CMK (cell line): ENCODE measurements at places on chromosomes 12 and 14.

DNA sequence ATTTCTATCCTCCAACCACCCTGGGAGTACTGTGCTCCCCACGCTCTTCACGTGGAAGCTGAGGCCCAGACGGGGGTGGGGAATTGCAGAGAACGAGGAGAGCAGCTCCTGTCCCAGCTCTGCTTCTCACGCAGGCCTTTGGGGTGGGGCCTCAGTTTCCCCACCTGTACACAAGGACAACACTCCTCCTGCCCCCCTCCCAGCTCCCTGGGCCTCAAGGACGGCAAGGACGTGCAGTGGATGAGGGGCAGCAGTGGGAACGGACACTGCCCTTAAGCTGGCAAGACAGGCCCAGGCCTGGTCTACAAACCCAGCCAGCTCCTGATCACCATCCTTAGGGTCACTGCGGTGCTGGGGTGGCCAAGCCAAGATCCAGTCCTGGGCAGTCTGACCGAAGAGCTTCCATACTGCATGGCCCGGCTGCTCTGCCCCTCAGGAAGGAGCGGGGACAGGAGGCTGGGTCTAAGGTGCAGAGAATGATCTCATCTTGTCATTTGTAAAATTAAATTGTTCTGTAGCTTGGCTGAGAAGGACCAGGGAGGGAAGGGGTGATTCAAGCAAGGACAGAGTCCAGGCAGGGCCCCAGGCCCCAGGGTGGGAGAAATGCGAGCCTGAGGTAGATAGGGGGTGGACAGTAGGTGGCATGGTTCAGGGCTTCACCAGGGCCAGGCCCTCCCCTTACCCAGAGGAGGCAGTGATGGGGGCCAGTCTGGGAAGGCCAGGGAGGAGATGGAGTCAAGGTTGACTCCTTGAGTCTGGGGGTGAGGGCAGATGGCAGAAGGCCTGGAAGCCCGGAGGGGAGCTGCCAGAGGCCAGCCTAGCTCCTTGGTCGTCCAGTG lies 1.3 kb upstream of the CLBA1 start:
- no peak for DNase-seq

DNA sequence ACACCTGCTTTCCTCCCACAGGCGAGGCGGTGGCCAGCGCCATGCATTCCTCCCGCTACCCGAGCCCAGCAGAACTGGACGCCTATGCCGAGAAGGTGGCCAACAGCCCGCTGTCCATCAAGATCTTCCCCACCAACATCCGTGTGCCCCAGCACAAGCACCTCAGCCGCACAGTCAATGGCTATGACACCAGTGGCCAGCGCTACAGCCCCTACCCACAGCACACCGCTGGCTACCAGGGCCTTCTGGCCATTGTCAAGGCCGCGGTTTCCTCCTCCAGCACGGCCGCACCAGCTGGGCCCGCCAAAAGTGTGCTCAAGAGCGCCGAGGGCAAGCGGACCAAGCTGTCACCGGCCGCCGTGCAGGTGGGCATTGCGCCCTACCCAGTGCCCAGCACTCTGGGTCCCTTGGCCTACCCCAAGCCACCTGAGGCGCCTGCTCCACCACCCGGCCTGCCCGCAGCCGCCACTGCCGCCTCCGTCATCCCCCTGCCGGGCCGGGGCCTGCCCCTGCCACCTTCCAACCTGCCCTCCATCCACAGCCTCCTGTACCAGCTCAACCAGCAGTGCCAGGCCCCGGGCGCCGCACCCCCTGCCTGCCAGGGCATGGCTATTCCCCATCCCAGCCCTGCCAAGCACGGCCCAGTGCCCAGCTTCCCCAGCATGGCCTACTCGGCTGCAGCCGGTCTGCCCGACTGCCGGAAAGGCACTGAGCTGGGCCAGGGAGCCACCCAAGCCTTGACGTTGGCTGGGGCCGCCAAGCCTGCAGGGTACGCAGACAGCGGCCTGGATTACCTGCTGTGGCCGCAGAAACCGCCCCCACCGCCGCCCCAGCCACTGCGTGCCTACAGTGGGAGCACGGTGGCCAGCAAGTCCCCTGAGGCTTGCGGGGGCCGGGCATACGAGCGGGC lies 54.6 kb downstream of the FAM222A start:
- no peak for DNase-seq

DNA sequence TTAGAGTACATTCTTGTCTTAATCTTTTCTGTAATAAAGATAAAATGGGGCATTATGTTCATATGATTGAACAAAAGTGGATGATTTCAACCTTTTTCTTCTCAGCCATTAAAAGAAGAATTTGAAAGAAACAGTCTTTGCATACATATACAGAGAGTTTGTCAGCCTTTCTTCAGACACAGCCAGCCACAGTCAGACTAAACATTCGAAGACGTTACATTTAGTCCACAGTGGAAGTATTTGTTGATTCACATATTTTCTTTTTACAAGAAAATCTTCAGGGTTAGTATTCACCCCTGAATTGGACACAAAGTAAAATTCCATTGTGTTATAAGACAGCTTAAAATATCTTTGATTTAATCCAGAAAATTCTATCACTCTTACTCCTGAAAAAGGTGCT lies 36.2 kb downstream of the ETV6 start:
- DNase-seq = no peak

- DNase-seq = no peak
Measured at GRCh38 chr12:71125515-71125914, 32.3 kb downstream of the TSPAN8 start.

GRCh38 chr12:97380440-97380839 lies 82.2 kb upstream of the RMST start:
- no peak for DNase-seq

DNA sequence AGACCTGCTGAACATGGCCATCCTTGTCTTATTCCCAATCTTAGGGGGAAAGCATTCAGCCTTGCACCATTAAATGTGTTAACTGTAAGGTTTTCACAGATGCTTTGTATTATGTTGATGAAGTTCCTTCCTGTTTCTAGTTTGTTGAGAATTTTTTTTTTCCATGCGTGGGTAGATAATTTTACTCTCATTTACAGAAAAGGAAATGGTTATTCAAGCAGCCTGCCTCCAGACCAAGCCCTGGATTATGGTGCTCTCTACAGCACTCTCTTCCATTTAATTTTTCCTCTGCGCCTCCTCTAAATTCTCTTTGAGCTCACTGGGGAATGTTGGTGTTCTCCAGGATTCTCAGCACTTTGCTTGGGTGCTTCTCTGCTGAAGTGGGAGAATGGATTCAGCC lies 179.3 kb upstream of the PZP start:
- no peak for DNase-seq

DNA sequence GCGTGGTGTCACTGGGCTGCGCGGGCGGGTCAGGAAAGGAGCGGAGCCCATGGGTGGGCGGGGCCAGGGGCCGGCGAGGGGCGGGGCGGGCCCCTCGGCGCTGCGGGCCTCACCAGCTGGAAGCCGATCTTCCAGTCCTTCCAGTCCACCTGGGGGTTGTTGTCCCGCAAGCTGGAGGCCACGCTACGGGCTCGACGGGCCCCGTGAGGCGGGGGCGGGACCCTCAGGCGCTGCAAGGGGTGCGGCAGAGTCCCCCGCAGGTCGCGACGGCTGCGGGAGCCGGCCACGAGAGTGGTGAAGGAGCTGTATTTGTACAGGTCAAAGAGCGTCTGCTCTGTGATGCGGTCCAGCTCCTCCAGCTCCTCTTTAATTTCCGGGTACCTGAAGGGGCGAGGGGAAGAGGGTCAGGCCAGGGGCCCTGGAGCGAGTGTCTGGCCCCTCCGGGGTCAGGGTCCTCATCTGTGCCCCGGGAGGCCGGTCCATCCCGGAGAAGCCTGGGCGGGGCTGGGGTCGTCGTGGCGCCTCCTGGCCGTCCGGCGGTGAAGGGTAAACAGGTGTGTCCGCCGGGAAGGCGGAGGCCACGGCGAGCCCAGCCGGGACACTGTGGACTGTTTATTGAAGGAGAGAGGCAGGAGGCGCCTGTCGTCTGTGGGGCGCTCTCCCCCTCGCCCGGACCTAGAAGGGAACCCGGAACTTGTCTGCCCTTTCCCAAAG lies 11.9 kb downstream of the SCNN1A start:
- DNase-seq = no peak

GRCh38 chr12:46492471-46493085 lies 120.0 kb upstream of the SLC38A2 start:
- no peak for DNase-seq

- no peak for DNase-seq
Measured at GRCh38 chr14:51094282-51094821, 553 bp downstream of the TRIM9 start.

DNA sequence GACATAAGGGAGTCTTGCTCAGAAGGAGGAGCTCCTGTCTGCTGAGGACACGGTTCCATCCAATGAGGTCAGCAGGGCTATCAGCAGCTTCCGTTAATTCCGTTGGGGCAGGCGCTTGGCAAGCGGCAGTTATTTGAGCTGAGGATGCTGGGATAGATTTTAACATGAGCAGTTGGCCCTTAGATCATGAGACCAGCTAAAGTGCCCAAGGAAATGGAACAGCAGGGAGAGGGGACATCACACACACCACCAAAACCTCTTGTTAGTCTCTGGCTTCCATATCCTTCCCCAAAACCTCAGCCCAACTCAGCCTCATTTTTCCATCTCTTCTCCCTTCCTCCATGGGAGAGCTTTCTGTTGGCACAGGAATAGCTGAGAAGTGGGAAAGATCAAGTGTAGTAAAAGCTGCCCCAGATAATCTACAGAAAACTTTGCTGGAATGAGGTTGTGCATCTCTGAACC lies 138.7 kb upstream of the PZP start:
- DNase-seq = no peak

DNA sequence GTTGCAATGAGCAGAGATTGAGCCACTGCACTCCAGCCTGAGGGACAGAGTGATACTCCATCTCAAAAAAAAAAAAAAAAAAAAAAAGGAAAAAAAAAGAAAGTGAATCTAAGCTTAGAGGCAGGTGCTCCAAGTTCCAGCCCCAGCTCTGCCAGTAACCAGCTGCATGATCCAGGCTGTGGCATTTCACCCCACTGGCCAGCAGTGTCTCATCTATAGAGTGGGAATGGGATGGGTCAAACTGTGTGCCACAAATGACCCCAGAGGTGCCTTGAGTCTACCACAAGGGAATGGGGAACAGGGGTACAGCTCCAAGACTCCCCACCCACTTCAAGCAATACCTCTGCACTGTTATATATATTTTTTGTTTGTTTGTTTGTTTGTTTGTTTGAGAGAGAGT lies 5.0 kb downstream of the PLEKHD1 start:
- DNase-seq = no peak

- DNase-seq = no peak
Measured at GRCh38 chr12:32395026-32395425, 4.3 kb upstream of the FGD4 start.

- DNase-seq = no peak
Measured at GRCh38 chr14:50501642-50502041, 30.7 kb downstream of the MAP4K5 start.

- DNase-seq = no peak
Measured at GRCh38 chr12:79162147-79162772, 297.7 kb downstream of the SYT1 start.

- DNase-seq = no peak
Measured at GRCh38 chr12:67241482-67241881, 27.7 kb upstream of the CAND1 start.

DNA sequence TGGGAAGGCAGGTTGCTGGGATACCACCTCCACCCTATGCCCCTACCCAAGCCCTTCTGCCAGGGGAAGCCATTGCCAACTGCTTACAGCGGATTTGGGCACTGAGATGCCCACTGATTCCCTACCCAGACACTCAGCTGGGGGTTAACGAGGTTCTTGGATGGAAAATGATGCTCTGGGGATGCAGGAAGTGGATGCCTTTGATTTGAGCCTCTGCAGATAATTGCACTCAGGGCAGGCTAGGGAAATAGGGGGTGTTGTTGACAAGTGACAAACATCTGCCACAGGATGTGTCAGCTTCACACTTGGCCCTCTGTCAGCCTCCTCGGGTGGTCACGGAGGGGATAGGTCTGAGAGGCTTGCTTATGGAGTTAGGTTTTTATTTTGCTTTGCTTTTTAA lies 57.4 kb downstream of the RPH3A start:
- DNase-seq = no peak

DNA sequence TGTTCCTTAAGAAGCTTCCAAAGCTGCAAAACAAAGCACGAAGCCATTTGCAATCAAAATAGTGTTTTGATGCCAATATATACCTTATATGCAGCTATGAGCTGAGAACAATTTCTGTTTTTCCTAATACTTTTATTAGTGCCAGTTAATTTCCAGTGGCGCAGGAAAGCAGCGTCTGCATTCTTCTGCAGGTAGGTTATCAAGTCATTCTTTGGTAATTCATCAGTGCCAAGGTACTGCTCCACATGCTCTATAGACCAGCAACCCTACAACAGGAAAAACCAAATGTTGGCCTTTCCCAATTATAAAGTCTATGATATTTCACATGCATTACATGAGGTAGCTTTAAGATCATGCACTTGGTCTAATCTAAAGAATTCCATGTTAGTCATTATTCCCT lies 87.6 kb upstream of the STRN3 start:
- no peak for DNase-seq

DNA sequence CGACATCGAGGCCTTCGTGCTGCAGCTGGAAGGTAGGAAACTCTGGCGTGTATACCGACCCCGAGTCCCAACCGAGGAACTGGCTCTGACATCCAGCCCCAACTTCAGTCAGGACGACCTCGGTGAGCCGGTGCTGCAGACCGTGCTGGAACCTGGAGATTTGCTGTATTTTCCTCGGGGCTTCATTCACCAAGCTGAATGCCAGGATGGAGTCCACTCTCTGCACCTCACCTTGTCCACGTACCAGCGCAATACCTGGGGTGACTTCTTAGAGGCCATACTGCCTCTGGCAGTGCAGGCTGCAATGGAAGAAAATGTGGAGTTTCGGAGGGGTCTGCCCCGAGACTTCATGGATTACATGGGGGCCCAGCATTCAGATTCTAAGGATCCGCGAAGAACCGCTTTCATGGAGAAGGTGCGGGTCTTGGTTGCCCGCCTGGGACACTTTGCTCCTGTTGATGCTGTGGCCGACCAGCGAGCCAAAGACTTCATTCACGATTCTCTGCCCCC lies 1.4 kb downstream of the RIOX1 start:
- DNase-seq = no peak

- DNase-seq = no peak
Measured at GRCh38 chr12:113818283-113818682, 147.8 kb downstream of the RBM19 start.

GRCh38 chr14:104650981-104651875 lies 38.2 kb upstream of the INF2 start:
- DNase-seq = no peak

GRCh38 chr14:94337274-94337673 lies 14.1 kb upstream of the SERPINA6 start:
- DNase-seq = no peak

GRCh38 chr12:49367381-49368239 lies at the start of gene SPATS2:
Gene SPATS2 (plus strand): TSS chr12:49367462. CDS start chr12:49461013, 93,551 bp downstream.
- no peak for DNase-seq
